ENCODE measurements at places on chromosomes 13 and 19. TPM values are rescaled to one million over a fixed set of nuclear protein-coding genes. Genes with fewer than 3 reads are reported as not detected.
A peak's percentile ranks its signal among the peaks of the same experiment; 100 is the strongest.

DNA sequence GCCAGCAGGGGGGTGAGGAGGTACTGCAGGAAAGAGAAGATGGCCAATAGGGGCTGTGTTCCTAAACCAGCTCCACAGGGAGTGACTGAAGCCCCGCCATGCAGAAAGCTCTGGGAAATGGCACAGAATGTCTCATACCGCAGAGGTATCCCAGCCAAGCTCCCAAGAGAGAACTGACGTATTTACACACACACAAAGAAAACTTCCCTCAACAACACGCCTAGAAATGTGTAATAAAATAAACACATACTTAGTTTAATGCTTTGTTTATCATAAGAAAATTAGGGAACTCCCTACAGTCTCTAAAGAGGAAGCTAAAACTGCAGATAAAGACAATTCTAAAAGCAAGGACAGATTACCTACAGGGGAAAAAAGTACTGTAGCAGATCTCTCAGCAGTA lies 40.0 kb downstream of the ESD start:
- DNase-seq = no peak

GRCh38 chr13:37023871-37024270 lies 23.3 kb downstream of the EXOSC8 start:
- no peak for DNase-seq

DNA sequence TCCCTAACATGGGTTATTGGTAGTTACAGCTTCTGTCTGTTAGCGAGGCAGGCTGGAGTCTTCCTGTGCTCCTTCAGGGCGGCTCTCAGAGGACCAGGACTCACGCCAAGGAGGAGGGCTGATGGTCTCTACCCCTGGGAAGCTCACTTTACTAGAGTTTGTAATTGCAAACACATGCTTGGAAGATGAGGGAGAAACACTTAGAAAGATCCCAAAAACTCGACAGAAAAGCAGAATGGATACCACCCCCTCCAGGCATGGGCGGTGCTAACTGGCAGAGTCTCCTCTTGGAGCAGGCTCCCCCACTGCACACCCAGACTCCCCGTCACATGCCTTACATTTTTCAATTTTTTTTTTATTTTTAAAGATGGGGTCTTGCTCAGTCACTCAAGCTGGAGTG lies 62.0 kb downstream of the PARP4 start:
- DNase-seq = no peak

GRCh38 chr13:60981407-60981806 lies 434.2 kb downstream of the PCDH20 start:
- no peak for DNase-seq

GRCh38 chr19:17530586-17530985 lies 19.1 kb downstream of the PGLS start:
- DNase-seq = no peak

GRCh38 chr13:78910147-78910546 lies 251.2 kb upstream of the OBI1 start:
- DNase-seq = no peak

DNA sequence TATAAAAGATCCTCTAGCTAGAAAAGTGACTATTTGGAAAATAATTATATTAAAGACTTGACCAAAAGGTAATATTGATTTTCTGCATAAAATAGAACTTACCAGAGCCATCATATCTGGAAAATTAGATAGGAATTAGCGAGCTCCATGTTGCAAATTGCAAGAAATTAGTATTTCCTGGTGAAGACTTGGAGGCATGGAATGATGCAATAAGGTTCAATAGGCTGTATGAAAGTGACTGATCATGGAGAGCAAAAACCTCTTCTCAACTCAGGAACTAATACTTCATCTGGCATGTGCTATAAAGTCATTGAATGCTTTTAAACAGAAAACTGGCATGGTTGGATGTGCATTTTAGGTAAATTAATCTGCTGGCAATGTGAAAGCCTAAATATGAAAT lies 66.3 kb upstream of the UFM1 start:
- no peak for DNase-seq

- DNase-seq = peak; percentile 75
Measured at GRCh38 chr19:40305403-40305802, 20.3 kb upstream of the AKT2 start.

DNA sequence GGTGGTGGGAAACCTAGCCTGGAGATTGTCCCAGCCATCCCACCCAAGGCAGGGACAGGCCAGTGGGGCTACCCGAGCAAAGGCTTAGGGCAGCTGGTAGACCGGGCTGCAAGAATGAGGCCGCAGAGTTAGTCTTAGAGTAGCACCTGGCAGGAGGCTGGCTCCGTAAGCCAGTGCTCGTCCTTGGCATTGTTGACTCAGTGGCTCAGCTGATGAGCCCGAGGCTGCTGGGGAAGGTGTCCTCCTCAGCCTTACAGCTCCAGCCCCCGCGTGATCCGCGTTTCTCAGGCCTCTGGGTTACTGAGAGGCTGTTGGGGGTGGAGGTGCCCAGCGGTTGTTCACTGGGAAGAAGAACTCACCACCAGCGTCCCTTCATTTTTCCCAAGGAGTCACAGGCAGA lies 24.7 kb downstream of the PPP1R37 start:
- no peak for DNase-seq

The AP2A1 gene
- 58.0 TPM for total RNA-seq

The SIAH3 gene
- total RNA-seq = under 0.01 TPM

DNA sequence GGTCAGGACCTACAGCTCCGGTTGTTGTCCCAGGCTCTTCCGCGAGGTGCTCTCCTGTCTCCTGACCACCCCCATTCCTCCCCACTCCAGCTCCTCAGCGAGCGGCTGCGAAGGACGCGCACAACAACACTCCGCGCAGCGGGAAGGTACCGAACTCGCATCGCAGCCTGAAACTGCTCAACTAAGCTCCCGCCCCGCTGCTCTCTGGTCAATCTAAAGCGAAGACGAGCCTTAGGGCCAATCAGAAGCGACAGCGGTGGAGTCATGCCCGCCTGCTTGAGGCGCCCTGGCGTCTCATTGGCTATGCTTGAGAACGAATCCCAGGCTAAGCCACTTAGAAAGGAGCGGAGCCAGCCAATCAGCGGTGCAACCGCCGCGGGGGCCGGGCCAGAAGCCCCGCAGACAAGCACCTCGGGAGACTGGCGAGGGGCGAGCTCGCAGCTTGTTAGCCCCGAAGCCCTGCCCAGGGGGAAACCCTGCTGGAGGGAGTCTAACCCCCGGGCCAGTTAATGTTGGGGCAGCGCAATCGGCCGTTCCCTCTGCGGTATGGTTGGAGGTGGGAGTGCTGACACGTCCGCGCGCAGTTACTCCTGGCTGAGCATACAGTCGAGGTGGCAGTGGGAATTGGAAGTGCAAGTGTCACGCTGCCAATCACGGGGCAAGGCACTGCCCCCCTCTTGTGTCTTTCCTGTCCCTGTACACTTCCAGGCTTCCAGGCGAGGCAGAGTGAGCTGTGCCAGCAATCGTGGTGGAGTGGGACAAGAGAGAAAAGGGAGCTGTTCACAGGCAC lies 1.9 kb upstream of the ZBTB32 start:
- DNase-seq = peak; percentile 96

The KIR3DL2 gene
- not detected for total RNA-seq

DNA sequence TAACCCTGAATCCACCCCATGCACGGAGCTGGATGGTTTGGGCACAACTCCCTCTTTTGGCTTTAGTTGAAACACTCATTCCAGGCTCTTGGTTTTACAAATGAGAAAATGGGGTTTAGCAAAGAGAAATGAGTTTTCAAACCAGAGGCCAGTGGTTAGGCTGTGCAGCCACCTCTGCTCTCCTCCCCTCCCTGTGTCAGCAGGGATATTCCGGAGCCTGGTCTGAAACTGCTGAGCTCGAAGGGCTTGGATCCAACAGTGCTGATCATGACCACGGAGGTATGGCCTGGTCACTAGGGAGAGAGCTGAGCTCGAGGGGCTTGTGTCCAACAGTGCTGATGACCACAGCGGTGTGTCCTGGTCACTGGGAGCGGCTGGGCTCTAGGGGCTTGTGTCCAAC lies 41.5 kb downstream of the ZNF787 start:
- DNase-seq = no peak

DNA sequence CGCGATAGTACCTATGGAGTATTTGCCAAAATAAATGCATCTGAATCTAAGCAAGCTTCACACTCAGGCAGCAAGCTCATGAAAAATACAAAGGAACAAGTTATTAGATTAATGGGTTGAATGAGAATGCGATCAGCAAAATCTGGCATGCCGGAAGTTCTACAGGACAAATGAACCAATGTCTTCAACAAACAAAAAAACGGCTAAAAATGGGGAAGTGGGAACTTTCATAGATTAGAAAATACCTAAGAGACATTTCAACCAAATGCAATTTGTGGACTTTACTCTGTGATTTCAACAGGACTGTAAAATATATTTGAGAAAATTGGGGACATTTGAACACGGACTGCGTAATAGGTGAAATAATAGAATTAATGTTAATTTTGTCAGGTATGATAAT lies 22.4 kb upstream of the RNASEH2B start:
- no peak for DNase-seq

The OR7D4 gene
- total RNA-seq = not detected

The FXYD7 gene
- total RNA-seq = not detected

The LRRC63 gene
- total RNA-seq = not detected

The ZNF180 gene
- 23.4 TPM for total RNA-seq

- DNase-seq = no peak
Measured at GRCh38 chr13:97249796-97250495, 27.8 kb downstream of the MBNL2 start.

- DNase-seq = no peak
Measured at GRCh38 chr19:55152017-55152416, 3.0 kb upstream of the TNNT1 start.

- peak; percentile 57 for DNase-seq
Measured at GRCh38 chr19:16394681-16395375, 70.2 kb downstream of the KLF2 start.

The ZNF418 gene
- 5.9 TPM for total RNA-seq

DNA sequence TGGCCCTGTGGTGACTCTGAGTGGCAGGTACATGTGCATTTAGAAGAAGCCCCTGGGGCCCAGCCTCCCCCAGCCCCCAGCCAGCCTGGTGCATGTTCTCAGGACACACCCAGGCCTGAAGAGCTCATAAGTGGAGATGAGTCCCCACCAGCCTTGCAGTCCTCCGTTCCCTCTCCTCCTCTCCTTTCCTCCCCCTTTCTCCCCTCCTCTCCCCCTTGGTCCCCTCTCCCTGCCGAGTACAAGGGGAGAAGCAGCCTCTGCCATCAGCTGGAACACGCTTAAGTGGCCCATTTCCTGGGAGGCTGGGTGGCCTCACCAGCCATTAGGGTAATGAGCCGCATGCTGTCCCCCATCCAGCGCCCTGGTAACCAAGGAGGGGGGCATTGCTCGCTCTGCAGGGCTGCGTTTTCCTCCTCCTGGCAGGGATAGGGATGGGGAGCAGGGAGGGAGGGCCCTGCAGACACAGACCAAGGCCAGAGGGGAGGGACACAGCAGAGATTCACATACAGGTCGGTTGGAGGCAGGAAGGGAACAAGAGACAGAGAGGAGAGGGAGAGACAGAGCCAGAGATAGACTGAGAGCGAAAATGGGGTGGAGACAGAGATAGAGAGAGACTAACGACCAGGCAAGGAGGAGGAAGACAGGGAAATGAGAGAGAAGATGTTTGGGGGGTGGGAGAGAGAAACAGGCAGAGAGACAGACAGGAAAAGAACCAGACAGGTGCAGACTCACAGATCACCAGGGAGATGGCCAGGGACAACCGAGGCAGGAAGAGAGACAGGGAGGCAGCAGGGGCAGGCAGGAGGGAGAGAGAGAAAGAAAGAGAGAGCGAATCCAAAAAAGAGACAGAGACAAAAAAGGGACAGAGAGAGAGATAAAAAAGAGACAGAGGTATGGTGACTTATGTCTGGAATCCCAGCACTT lies 19.3 kb upstream of the DPP9 start:
- no peak for DNase-seq

- DNase-seq = no peak
Measured at GRCh38 chr13:103810026-103810425, 743.8 kb upstream of the SLC10A2 start.

- DNase-seq = peak; percentile 26
Measured at GRCh38 chr19:16660763-16661479, at the start of gene TMEM38A. Gene TMEM38A (plus strand): TSS chr19:16661139. CDS start chr19:16661218, 79 bp downstream.

The PHLDB3 gene
- total RNA-seq = 0.51 TPM

DNA sequence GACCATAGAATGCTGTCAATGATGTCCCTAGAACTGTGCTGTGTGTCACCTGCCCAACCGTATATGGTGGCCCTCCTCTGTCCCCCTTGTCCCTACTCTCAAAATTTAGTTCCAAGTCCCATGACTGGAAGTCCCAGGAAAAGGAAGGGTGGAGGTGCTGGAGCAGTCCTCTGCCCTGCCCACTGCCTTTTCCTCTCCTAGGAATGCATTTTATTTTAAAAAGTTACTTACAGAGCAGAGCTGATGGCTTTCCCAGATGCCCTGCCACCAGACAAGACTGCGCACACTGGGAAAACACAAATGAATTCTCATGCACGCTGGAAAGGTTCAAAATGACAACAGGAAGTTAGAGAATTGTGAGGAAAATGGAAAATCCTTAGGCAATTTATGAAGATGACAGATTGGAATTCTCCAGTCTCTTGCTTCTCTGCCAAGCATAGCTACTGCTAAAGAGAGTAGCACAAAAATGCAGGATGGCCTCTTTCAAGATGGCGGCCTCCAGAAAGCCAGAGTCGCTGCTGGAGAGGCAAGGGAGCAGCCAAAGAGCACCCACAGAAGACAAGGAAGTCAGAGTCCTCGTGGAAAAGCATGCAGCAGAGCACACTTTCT lies 117.1 kb upstream of the TSC22D1 start:
- no peak for DNase-seq

DNA sequence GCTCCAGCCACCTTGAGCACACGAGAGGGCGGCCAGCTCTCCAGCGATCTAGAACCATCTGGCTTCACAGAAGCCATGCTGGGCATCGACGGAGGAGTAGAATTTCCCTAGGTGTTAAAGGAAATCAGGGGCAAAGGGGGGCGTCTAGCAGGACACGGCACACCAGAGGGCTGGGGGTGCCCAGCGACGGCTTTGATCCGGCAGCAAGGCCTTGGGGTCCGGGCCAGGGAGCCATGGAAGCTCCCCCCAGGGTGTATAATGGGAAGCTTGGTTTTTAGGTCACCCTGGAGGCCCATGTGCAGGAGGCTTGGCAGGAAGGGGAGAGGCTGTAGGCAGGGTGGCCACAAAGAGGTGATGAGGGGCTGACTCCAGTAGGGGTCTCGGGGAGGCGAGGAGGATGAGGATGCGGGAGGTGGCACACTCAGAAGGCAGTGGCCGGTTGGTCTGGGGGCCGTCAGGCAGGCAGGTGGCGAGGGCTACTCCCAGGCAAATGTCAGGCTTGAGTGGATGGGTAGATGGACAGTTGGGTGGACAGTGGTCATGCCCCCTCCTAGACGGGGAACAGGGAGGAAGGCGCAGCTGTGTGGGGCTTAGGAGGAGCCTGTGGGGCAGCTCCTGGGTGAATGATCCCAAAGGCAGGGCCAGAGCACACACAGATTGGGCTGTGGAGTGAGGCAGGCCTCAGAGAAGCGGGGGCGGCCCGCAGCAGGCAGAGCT lies 5.6 kb downstream of the KMT5C start:
- no peak for DNase-seq

DNA sequence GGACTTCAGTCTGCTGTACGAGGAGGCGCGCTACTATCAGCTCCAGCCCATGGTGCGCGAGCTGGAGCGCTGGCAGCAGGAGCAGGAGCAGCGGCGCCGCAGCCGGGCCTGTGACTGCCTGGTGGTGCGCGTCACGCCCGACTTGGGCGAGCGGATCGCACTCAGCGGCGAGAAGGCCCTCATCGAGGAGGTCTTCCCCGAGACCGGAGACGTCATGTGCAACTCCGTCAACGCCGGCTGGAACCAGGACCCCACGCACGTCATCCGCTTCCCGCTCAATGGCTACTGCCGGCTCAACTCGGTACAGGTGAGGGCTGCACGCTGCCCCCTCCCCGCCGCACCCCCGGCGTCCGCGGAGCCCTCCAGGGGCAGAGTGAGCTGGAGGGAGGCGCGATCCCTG lies 14.6 kb downstream of the KCTD15 start:
- DNase-seq = no peak

- DNase-seq = no peak
Measured at GRCh38 chr13:113803409-113804016, 44.5 kb downstream of the TMEM255B start.
